ENCODE measurements at places on chromosomes 2 and 18.

DNA sequence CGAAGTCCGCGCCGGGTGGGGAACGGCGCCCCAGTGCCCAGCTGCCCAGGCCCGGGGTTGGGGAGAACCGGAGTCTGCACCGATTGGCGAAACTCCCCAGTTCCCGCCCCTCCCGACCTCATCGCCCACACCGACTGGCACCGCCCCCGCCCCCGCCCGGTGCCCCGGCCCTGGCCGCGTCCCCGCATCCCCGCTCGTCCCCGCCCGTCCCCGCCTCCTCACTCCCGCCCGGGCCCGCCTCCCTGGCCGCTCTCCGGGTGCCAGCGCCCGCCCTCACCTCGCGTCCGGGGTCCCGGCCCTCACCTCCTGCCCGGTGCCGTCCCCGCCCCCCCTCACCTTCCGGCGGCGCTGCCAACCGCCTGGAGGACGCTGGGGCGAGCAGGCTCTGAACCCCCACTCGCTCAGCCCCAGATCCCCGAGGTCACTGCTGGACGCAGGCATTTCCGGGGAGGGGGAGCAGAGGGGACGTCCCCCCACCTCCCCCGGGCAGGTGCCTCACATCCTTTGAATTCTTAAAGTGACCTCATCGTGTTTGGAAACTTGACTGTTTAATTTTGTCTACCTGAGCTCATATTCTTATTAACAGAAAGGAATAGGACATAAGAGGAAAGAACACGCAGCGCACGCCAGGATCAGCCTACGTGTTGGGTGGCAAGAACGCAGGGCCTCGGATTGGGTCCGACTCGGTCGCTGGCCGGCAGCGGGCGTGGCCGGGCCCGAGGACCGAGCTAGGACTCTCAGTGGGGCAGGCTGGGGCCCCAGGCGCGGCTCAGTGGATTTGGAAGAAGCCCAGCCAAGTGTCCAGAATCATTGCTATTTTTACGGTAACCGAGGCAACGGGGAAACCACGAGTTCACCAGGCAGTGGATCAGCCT is at the start of gene FAM110C:
TSS of gene FAM110C (minus strand) at position 35 of the 875 bp plus-strand sequence. CDS start 120 bp downstream, outside the sequence.
- DNase-seq, result peak; percentile 28

DNA sequence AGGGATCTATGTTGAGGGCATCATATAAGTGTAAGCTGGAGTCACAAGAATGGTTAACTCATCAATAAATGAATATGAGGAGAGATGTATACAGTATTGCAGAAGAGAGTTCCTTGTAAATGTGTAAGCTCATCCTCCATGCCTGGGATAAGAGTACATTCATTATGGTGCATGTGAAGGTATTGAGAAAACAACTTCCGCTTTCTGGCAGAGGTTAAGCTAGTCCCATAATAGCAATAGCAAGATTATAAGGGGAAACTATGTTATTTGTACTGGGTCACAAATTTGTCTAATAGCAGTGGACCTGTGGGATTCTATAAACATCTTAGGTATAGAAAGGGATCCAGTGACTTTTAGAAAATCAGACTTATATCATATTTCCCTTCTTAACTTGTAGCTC is 44.1 kb downstream of the SCN2A start:
- no peak for DNase-seq

DNA sequence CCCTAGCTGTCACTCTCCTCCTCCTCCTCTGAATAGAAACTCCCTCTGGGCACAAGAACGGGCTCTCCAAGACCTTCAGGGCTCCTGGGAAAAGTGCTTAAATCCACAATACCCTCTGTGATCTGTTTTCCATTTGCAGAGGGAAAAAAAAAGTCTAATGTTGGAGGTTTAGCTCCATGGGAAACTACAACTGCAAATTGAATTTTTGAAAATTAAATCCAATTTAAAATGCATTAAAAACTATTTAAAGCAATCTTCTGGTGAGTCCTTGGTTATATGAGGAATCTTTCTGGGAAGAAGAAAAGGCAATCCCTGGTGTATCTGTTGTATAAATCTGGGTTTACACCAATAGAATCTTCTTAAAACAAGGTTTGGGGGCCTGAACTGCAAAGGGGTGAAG is 64.3 kb downstream of the NCKAP5 start:
- DNase-seq, result no peak

- DNase-seq, result no peak
These were observed 3.4 kb downstream of the VSNL1 start for GRCh38 chr2:17543848-17544247.

GRCh38 chr2:33598561-33599174 is 431 bp downstream of the FAM98A start:
- no peak for DNase-seq

DNA sequence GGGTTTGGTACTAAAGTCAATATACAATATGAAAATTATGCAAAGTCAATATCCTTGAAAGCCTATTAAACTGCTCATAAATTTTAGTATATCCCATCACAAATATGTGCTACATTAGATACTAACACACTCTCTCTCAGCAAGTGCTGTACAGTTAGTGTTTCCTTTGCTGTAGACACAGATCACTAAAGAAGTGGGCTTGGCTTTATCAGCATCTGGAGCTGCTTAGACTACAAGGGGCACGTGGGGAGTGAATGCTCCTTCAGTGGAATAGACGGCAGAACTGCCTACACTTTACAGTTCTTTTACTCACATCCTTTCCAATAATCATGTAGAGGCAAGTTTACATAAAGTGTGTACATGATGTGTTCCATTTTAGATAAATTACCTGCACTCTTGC is 26.0 kb upstream of the EFEMP1 start:
- DNase-seq, result no peak

GRCh38 chr2:124523096-124523495 is 498.0 kb downstream of the CNTNAP5 start:
- no peak for DNase-seq

DNA sequence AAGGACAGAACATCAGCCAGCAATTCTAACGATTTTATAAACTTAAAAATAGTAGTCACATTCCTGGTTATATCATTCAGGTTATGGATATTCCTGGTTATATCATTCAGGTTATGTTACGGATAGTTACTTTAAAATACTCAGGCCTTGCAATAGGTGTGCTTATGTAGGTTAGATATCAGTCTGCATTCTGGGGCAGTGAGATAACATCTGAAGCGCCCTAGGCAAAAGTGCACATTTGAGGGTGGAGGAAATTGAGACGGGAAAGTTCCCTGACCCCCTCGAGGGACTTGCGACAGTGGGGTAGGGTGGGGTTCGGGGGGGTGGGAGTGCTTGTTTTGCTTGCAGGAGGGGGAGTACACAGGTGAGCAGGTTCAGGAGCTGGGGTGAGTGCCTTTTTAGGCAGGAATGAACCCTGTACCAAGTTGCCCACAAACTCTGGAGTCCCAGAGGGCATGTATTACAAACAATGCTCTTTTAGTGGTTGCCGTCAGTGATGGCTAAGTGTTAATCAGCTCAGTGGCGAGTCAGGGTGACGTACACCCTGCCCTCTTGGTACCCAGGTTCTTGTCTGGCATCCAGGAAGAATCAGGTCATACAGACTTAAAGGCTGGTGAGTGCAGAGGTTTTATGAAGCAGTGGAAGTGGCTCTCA is 31.8 kb downstream of the CREG2 start:
- DNase-seq, result no peak

GRCh38 chr2:233242231-233242927 is 9.1 kb upstream of the ATG16L1 start:
- no peak for DNase-seq

DNA sequence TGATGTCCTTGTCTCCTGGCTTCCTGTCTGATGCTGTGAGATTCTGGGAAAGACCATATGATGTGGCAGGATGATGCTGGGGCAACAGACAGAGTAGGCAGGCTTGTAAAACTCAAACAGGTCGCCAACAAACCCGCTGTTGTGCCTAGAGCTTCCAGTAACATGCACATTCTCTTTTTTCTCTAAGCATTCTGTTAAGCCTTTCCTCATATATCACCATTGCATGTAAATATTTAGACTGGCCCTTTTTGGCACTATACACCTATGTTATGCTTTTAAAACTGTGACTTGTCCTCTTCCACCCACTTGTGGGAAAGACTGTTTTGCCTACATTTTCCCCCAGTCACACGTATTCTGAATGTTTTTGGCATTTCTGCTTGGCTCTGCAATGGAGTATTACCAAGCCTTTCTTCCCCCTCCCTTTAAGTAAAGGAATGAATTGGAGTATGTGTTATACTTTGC is 250.4 kb upstream of the TANK start:
- no peak for DNase-seq

DNA sequence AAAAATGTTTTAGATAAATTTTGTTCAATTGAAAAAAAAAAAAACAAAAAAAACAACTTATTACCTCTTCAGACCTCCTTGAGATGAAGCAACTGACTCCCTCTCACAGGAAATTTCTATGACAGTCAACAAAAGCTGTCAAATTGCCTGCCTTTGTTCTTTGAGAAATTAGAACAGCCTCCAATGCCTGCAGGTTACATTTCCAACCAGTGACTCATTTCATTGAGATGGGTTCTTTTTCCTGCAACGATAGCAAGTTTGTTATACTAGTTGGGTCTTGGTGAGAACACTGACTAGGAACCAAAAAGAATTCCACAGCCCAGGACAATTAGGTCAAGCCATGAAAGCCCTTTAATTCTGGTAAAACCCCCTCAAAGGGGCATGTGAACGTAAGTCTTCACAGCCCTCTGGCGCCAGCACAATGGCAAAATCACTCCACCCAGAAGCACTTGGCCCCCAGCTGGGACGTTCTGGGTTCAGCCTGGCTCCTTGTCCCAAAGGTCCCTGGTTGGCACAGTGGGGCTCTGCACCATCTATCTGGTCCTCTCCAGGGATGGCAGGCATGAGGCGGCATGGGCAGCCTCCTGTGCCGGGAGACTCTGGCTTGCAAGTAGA is 87.0 kb downstream of the SPP2 start:
- no peak for DNase-seq

- no peak for DNase-seq
These were observed 80.0 kb downstream of the MAP4K3 start for GRCh38 chr2:39356922-39357639.

GRCh38 chr2:119387381-119388129 is 20.8 kb downstream of the DBI start:
- DNase-seq, result no peak

- no peak for DNase-seq
These were observed 22.3 kb upstream of the MBOAT2 start for GRCh38 chr2:9025746-9026145.

DNA sequence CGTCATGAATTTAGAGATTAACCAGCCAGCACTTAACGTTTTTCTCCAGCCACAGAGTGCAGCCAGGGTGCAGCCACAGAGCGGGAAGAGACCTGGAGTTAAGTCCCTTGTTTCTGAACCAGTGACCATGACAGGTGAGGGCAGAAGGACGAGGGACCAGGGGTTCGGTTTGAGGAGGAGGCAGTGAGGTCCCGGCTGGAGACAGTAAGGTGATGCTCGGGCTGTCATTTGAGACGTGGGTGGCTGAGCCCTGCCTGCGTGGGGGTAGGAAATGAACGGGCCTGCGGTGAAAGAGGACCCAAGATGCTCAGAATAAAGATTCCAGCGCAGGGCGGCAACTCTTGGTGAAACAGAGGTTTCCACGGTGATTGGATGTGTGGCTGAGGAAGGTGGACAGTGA is 205.9 kb downstream of the SNTG2 start:
- DNase-seq, result no peak

- no peak for DNase-seq
These were observed 194.9 kb upstream of the BOD1L2 start for GRCh38 chr18:56952026-56952425.

GRCh38 chr2:233329489-233330135 is 22.0 kb downstream of the SAG start:
- no peak for DNase-seq

DNA sequence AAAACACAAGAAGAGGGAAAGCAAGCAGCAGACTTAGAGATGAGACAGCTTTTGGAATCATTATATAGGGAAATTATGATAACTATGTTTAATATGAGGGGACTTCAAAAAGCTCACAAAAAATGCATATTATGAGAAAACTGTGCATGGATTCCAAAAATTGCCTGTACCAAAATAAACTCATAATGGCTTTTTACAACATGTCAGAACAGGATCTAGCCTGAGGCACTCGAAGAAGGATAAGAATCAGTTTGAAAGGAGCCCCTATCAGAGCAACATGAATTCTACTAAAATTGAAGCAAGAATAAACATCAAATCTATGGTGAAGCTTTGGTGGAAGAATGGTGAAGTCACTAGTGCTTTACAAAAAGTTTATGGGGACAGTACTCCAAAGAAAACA is 187.4 kb downstream of the RDH14 start:
- DNase-seq, result no peak

DNA sequence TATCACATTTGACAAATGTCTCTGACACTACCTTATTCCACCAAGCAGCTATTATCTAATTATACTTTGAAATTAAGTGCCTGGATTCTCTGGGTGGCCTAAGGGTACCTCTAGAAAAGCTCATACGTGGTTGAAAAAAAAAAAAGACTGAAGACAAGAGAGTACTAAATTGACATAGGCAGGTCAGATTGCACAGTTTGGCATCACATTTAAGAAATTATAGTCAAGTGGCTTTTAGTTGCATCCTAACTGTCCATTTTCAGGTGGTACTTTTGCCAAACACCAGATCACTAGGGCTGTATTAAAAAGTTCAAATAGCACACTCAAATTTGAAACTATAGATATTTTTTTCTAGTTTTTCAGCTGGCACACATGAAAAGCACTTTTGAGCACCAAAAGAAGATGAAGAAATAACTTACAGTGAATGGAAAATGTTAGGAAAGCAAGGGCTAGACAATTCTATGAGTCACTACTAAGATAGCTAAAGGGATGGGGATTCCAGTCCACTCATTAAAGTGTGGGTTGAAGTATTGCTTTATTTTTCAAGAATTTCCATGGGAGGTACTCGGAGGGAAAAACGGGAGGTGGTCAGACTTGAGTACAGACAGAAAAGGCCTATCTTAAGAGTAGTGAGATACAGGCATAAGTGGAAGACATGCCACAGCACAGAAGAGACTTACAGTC is 106.5 kb upstream of the COL5A2 start:
- no peak for DNase-seq

DNA sequence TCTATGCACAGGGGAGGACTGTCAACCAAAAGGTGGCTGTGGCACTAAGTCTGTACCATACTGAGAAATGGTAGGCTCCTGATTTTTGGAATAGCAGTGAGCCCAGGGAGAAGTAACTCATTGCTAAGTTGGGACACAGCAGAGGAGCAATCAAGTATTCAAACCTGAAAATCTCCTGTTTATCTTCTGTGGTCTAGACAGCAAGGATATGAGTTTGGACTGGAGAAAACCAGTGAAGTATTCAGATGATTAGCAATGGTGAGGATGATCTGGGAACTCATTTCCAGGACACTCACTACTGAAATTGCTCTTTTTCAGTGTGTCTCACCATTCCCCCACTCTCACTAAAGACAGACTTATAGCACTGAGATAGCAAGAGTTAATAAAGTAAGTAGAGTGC is 112.0 kb downstream of the GULP1 start:
- no peak for DNase-seq

- DNase-seq, result no peak
These were observed 153.3 kb upstream of the KYNU start for GRCh38 chr2:142724186-142724585.

- DNase-seq, result no peak
These were observed 102.7 kb downstream of the DYNC1I2 start for GRCh38 chr2:171789956-171790355.

- DNase-seq, result no peak
These were observed 9.6 kb downstream of the CNGA3 start for GRCh38 chr2:98355881-98356280.

Data from activated naive CD4-positive, alpha-beta T cell (primary cell).